ENCODE measurements at places on chromosomes 5 and 9.

GRCh38 chr5:78591972-78592700, 56.4 kb downstream of the LHFPL2 start:
- DNase-seq, result no peak

GRCh38 chr9:99828054-99828416, 6.3 kb downstream of the NR4A3 start:
- no peak for DNase-seq

GRCh38 chr5:149063017-149063687, at the start of gene SH3TC2:
SH3TC2 (minus strand) TSS chr5:149063062; CDS start chr5:149063022, 40 bp downstream.
- DNase-seq, result peak; percentile 76

- DNase-seq, result no peak
Observed at GRCh38 chr9:69476016-69476415, 151.0 kb downstream of the ENTREP1 start.

DNA sequence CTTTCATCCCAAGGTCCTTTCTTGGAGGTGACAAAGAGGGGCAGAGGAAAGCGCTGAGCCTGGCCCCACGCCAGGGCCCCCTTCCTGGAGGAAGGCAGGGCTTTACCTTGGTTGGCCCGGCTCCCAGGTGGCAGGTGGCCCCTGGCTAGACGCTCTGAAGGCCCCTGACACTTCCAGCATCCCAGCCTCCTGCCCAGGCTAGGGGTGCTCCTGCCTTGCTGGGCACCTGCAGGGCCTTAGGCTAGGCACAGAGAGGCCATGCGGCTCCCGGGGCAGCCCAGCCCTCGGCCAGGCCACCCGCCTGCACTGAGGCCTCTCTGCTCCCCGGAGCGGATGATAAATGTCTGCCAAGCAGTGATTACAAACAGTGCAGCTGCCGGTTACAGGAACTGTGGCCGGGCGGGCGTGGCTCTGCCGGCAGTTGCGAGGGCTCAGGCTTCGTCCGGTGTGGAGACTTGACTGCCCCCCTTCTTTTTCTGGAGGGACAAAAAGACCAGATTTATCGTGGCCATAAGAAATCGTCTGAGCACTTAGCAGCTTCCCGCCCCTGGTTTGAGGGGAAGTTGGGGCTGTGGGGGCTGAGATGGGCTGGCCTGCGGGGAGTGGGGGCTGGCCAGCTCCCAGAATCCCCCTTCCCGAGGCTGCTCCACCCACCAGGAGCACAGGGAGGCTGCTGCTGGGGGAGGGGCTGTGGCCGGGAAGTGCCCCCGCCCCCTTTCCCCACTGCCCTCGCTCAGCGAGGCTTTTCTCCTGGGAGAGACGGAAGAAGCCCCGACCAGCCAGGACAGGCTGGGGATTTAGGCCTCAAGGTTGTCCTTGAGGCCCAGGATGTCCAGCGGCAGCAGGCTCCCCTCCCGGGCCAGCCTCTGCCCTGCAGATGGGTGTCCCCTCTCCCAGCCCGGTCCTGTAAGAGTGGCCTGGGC, 31.6 kb upstream of the UBAC1 start:
- DNase-seq, result peak; percentile 69

GRCh38 chr9:75265525-75265972, 177.2 kb downstream of the OSTF1 start:
- peak; percentile 53 for DNase-seq

- no peak for DNase-seq
Observed at GRCh38 chr5:33277061-33277650, 163.6 kb upstream of the TARS1 start.

- peak; percentile 91 for DNase-seq
Observed at GRCh38 chr5:116454417-116454927, 120.2 kb downstream of the SEMA6A start.

GRCh38 chr5:61816585-61817450, 484.8 kb downstream of the ZSWIM6 start:
- no peak for DNase-seq

DNA sequence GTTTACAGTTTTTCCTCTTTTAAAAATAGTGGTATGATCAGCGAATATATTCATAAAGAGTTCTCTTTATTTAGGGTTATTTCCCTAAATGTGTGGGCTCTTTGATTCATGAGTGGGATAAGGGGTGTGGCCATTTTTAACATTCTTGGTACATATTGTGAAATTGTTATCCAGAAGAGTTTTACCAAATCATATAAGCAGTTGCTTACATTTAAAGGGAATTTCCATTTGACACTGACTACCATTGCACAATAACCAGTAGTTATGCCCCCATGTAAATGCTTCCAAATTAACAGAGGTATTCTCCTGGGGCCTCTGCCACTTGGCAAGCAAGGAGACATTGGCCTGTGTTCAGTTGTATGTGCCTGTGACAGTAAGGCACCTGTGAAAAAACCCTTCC, 27.2 kb downstream of the SLC25A48 start:
- DNase-seq, result no peak

DNA sequence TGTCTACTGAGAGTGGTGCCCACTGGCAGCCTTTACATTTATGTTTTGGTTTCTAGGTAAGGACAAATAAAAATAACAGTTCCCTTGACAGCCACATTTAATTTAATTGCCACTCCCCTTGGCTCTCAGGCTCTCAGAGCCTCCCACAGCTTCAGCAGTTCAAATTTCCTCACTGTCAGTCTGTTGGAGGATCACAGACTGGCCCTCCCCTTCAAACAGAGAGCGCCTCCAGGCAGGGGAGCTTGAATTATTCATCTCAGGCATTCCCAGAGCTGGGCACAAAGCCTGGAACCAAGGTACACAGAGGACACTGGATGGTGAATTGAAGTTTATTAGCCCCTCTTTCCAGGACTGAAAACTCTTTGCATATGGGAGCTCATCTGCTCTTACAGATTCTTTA, 407.7 kb downstream of the SPOCK1 start:
- no peak for DNase-seq

- DNase-seq, result no peak
Observed at GRCh38 chr9:117156144-117156688, 258.6 kb downstream of the ASTN2 start.

GRCh38 chr5:35026941-35027340, 20.8 kb downstream of the AGXT2 start:
- DNase-seq, result no peak

GRCh38 chr9:37197158-37198038, 77.0 kb downstream of the ZCCHC7 start:
- no peak for DNase-seq

DNA sequence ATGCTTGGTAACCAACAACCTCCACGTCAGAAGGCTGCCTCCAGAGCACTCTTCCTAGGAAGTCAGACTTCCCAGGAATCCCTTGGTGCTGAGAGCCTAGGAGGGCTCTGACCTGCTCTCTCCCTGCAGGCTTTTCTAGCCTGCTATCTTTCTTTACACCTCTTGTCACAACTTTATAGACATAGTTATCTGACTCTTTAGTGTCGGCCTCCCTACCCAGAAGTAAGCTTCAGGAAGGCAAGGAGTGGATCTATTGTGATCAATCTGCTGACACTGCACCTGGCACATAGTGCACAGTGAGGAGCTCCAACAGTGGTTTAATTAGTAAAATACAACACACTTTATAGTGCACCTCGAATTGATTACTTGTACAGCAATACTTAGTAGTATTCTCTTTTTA, 2.3 kb downstream of the AFAP1L1 start:
- no peak for DNase-seq

DNA sequence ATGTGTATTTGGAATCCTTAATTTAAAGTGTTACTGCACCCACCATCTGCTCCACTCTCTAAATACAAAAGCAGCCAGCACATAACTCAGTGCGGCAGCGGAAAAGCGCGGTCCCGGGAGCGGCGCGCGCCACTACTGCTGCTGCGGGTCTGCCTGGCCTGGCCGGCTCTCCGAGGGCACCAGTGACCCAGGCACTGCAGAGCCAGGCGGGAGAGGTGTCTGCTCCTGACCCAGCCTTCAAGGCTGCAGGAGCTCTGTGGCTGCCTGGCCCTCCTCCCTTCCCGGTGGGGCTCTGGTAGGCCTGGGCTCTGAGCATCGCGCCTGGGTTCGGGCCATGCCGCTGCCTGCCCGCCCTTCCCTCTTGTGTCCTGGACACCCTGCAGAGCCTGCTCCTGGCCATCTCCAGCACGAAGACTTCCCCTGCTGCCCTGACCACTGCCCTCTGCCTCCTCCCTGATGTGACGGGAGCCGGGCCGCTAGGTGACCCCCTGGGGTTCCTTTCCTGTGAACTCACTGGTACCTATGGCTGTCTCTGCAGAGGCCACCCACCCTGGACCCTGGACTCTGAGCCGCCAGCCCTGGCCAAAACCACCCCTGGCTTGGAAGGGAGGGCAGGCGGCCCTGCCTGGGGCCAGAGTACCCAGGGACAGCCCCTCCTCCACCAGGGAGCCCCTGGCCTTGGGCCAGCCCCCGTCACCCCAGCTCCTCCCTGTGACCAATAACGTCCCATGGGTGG, 32.8 kb upstream of the UBAC1 start:
- DNase-seq, result no peak

- no peak for DNase-seq
Observed at GRCh38 chr5:96936431-96937320, 796 bp downstream of the LNPEP start.

DNA sequence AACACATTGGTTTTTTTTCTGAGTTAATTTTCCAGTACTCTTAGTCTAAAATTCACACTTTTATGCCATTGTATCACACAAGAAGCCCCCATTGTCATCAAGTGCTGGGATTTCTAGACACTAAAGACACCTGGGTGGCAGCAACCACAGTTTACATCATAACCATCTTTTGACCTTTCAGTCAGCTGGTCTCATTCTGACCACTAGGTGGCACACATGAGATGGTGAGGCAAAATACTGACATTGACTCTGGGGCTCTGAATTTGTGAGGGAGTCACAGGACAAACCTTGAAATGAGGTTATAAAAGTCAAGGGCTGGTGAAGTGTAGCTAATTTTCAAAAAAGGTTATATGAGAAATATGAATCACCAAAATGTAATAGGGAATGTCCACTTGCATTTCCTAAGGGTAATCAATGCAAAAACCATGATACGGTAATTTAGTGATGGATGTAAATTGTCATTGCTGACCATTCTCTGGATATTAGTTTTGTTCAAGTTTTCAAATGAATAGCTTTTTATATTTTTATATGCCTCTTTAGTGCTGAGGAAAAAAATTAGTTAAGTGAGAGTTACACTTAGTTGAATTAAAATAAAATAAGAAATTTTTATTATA, 229.4 kb downstream of the DMAC1 start:
- peak; percentile 57 for DNase-seq

- DNase-seq, result no peak
Observed at GRCh38 chr5:116546033-116546742, 28.4 kb downstream of the SEMA6A start.

DNA sequence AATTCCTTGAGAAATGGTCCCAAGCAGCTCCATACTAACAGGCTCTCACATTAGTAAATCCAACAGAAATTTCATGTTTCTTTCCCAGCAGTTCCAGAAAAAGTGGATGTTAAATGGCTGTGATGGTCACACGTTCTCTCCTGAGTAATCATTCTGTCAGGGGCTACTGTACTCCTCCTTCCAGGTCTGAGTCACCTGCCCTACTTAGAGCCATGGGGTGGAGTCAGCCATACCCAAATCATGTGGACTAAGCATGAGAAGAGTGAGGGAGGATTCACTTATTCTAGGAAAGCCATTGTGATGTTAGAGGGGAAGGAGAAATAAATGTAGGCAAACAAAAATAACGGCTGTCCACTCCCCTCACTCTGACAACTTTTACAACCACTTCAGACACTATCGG, 547.2 kb downstream of the CSNK1G3 start:
- DNase-seq, result no peak

DNA sequence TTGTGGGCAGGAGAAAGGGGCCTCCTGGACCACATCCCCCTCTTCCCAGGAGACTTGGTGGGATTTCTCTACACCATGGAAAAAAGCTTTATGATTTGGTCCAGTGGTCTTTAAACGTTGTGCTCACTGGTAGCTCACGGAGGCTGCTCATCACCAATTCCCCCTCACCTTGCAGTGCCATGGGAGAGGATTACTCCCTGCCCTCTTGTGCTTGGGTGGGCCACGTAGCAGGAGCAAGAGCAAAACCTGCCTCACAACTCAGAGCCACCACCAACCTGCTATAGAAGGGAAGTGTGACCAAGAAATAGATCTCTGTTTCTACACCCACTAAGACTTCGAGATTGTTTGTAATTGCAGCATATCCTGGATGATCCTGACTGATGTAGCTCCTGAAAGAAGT, 42.2 kb upstream of the N4BP3 start:
- DNase-seq, result no peak

GRCh38 chr5:96288845-96289185, 144.2 kb downstream of the PCSK1 start:
- DNase-seq, result peak; percentile 57

DNA sequence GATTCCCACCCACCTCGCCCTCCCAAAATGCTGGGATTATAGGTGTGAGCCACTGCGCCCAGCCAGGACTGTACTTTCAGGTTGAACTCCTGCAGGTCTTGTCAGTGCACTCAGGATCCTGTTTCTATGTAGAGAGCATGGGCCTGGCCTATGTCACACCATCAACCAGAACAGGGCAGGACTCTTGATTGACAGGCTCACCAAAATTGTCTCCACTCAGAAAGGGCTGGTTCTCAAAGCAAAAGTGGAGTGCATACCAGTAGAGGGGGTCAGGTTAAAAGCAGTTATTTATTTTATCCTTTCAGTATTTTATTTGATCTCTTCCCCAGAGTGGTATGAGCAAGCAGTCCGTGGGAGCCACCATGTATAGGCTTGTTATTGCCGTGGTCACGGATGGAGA, 27.4 kb upstream of the POU4F3 start:
- DNase-seq, result no peak

- DNase-seq, result peak; percentile 10
Observed at GRCh38 chr9:126704157-126704891, 90.6 kb downstream of the LMX1B start.

DNA sequence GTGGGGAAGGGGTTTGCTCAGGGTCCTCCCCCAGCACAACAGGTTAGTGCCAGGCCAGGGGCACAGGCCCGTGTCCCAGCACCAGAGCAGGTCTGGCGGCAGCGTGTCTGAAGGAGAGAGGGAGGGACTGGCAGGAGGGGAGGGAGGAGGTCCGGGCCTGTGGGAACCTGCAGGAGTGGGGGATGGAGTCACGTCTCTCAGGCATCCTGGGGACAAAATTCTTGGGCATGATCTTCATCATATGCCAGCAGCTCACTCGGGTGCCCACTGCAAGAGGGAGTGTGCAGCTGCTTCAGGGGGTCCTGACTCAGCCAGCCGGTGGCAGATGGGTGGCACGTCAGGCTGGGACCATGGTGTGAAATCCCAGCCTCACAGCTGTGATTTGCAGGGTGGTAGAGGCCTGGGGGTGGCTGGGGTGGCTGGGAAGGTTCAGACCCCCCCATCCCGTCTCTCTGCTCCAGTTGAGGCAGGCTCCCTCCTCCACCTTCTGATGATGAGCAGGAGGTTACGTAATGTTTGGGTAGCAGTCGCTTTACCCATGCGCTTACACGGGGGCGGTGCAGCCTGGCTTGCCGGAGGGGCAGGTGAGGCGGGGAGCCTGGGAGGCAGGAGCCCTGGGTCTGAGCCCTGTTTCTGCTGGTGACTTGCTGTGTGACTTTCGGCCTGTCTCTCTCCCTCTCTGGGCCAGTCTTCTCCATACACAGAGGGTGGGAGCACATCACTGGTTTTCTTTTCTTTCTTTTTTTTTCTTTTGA, 40.5 kb downstream of the NCS1 start:
- DNase-seq, result no peak

DNA sequence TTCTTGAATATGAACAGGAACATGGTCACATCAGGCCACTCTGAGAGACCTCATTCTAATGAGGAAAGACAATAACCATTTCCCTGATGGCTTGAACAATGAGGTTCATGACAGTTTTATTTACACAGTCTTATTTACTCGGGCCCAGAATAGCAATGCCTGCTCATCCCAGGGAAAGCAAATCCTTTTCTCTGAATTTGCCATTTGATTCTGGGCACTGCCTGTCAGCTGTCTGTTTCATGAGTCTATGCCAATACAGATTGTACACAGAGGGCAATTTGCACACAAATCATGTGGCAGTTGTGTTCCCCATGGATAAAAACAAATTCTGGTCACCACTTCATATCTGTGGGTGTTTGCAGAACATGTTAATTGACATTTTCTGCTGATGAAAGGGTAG, 492.5 kb downstream of the ACTL7B start:
- no peak for DNase-seq

Data from fibroblast of skin of scalp (primary cell).